ENCODE measurements at places on chromosomes 2 and 18.
A peak's percentile ranks its signal among the peaks of the same experiment; 100 is the strongest.

GRCh38 chr2:122236152-122236874 is 480.9 kb downstream of the TSN start:
- no peak for DNase-seq

DNA sequence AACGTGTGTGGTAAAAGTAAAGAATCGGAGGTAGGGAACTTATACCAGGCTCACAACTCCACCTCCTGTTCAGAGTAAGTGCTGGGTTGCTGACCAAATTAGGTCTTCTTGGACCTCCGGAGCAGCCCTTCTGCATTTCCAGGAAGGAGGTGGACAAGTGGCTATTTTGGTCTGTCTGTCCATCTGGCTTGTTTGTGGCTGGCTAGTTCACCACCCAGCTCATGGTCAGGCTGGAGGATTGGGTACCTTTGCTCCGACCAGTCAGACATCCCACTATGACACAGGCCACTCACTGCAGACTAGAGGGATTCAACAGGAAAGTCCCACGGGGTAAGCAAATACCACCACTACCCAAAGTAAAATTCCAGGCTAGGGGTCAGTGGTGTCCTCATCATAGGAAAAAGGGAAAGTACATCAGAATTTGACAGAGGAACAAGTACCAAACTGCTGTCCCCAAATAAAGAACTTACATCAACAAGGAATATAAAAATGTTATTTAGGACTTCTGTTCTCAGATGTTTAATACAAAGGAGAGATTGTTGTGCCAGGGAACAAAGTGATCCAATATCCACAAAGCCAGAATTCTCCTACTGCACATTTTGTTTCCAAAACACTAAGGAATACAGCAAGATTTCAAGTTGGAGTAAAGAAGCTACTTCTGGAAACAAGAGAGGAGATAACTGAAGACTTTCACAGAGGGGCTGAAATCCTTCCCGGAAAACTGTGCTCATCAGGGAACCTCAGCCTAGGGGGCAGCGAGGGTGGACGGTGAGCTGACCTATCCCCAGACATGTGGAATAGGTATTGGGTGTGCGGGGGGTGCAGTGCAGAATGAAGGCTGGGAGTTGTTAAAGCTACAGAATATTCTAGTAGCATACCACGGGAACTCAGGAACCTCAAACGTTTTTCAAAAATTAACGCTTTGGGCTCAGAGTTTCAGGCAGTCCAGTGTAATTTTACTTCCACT is 56.9 kb downstream of the BCL2 start:
- no peak for DNase-seq

DNA sequence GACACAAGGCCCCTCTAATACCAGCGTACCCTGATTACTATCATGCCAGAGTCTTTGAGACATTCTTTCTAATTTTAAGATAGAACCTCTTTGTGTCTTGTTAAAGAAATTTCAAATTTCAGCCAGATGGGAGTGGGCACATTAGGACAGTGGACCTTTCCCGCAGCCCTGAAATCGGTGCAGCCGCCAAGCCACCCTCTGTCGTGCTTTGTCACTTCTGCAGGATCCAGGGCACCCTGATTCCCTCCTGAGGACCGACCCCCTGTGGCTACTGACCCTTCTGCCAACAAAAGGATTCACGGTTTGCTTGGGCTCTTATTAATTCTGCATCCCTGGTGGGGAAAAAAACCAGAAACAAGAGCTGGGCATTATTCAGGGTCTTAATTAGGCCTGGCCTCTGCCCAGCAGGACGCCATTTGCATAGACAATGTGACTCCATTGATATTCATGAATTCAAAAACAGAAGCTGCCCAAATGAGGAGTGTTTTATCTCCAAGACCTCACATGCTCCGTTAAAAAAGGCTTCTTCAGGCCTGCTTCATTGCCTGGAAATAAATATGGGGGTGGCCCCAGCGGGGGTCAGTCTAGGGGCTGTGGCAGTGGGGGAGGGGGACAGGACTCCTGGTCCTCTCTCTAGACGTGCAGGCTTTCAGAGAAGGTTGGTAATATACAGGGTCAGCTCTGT is 116.9 kb downstream of the ALPK2 start:
- DNase-seq, result peak; percentile 52

DNA sequence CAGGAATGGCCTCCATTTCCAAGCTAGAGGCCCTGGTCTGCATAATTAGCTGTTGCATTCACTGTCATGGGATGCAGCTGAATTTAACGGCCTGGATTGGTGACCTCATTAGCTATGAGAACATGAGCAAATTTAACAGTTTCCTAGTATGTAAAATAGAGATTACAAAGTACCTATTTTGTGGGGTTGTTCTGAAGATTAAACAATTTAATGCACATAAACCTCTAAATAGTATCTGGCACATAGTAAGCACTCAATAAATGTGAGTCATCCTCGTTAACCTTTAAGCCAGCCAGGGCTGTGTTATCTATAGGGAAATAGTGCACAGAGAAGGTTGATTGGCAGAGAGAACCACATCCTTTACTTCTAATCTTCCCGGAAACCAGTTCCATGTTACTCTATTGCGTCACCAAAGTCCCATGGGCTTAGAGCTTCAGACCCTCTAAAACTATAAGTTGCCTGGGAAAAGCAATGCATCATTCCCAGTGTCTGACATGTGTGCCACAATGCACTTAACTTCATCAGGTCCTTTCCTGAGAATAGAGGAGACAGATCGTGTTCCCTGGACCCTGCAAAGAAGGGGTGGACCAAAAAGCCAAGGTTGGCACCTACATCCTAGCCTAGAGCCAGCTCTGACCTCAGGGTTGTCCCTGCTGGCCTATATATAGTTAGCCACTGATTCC is 196.5 kb downstream of the LNPK start:
- DNase-seq, result no peak

DNA sequence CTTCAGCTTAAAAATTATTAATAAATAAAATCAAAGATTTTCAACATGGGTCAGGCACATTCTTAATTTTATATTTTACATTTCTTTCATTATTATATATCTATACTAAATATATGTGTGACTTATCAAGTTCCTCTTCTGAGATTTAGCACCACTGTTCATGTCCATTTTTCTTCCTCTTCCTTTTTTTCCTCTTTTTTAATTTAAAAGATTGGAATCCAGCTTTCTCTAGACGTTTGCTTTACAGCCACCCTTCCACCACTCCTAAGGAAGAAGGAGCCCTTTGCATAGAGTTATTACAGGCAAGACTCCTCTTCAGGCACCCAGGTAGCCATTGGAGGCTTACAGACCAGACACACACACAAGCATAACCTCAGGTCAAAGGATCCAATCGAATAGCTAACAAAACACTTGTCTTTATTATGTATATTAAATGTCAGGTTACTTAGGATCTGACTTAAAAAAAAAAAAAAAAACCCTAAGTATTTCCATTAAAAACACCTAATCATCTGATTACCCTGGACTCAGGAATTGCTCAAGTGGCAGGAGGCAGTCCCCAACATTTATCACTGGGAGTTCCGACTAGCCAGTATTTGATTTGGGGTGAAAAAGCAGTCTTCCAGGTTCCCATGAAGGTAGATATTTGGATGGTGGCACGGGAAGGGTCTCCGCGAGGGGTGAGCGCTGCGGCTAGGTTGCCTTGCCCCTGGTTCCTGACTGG is 2.4 kb upstream of the ZEB2 start:
- DNase-seq, result no peak

DNA sequence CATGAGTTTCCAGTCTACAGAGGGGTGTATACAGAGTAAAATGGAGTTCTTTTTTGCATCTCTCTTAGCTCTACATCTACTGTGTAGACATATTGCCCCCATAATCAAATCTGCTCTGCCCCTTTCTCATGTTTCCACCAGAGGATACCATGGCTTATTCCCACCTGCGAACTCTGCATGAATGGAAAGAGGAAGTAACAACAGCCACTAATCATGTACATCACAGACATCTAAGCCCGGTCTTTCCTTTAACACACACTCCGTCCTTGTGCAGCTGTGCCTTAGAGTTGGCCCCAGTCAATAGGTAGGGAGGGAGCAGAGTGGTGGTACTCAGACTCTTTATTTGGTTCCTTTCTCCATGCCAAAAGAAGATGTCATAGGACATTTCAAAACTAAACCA is 147.3 kb upstream of the NRP2 start:
- DNase-seq, result no peak

GRCh38 chr18:70337139-70337972 is 48.5 kb downstream of the SOCS6 start:
- no peak for DNase-seq

DNA sequence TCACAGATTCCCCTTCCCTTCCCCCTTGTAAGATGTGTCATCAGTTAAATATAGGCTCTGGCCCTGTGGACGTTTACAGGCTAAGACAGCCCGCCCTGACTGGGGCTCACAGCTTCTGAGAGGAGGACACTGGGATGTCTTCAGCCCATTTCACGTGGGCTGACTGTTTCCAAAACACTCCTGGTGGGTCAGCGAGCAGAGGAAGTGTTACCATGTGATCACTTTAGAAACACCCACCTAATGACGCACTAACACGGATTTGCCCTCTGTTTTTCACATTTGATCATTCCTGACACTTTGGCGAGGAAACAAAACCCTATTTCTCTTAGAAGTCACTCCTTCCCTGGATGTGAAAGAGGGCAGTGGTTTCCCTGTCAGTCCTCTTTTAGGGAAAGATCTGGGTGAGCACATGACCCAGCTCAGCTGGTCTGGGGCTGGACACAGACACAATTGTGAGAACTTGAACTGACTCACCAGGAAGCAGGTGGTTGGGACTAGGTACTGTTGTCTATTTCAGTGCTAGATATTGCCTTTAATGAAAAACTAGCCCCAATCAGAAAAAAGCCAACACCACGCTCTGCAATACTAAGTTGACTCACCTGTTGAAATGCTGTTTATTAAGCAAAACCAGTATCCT is 38.8 kb downstream of the BMP10 start:
- DNase-seq, result peak; percentile 21

DNA sequence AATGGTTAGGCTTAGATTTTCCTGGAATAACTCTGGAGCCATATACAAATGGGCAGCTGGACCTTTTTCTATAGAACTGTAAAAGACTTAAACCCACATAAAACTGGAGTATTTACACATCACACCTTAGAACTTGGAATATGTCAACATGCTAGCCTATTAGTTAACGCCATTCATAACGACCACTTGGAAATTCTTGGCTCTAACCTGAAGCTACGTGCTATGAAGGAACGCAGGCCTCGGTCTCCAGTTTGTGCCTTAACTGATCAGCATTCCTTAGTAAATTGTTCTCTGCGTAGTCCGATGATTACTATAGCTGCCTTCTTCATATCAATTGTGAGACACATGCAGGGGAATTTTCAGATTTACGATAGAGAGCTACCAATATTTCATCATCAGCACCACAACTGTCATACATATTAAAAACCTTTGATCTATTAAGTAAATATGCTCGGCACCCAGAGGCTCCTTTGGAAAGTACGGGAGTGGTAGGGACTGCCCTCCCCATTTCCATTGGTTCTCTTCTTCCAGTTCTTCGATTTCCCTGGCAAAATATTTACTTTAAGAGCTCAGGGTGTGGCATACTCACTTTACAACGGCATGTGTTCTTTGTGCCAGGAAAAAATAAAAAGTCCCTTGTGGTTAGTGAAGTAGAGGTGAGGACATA is 17.5 kb upstream of the CCL20 start:
- DNase-seq, result no peak

GRCh38 chr18:46502444-46502843 is 154.6 kb downstream of the LOXHD1 start:
- no peak for DNase-seq

DNA sequence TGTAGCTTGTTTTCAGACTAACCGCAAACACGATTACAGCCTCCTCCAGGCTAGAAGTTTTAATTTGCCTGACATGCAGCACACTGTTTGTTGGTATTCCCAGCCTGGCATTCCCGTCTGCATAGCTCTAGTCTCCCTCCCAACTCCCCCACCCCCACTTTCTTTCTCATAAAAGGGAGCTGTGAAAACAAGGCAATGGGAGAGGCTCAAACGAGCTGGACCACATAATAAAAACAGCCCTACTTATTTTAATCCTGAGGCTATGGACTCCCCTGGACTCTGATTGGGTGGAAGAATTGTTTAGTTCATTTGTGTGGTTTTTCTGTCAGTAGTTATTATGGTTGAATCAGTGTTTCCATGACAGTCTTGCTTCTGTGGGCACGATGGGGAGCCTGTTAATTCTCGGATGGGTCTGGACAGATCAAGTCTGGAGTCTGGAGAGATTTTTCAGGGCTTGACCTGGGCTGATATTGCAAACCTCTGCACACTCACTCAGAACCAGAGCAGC is 1.2 kb downstream of the STON1 start:
- DNase-seq, result peak; percentile 25

- DNase-seq, result no peak
Observed at GRCh38 chr2:229249536-229249935, 21.6 kb downstream of the PID1 start.

DNA sequence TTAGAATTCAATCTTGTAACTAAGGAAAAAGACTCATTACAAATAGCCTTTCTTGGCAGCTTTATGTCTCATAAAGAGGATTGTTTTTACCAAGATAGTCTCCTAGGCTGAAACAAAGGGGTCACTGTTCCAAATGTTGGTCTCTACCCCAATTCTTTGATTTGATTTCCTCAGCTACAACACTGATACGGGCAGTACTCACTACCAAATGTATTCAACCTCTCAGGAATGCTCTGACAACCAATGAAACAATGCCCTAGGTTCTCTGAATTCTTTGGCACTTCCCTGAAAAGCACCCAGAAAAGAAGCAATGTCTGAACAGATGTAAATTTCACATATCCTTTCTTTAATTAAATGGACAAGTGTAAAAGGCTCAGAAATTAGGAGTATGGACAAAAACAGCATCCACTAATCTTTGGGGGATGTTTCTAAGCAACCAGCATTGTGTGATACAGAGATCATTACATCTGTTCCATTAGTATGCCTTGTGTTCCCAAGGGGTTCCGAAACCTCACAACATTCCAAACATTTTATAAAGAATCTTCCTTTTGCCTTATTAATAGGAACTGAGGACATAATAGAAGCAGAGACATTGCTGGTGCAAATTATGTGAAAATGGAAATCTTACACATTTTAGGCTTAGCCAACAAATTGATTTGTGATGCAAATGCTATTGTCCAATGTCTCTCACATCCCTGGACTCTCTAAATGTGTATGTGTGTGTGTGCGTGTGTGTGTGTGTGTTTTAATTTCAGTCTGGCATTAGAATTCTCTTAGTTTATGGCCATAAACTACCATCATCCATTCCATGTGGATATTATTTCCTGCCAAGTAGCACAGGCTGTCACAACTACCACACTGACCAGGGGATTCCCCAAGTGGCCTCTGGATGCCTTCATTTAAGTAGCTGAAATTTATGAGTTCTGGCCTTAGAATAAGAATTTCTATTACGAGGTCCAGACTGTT is 276.0 kb downstream of the MTX2 start:
- DNase-seq, result no peak

GRCh38 chr2:10471955-10472354 is 23.8 kb upstream of the ODC1 start:
- no peak for DNase-seq

- DNase-seq, result no peak
Observed at GRCh38 chr2:43542285-43542933, 53.4 kb downstream of the THADA start.
